ENCODE measurements at places on chromosomes 12 and 14. TPM values are rescaled to one million over a fixed set of nuclear protein-coding genes. Genes with fewer than 3 reads are reported as not detected.

Gene PLCZ1
- polyA plus RNA-seq, result 1.2 TPM

- no peak for DNase-seq
Measured at GRCh38 chr14:68513838-68514607, 278.8 kb downstream of the ZFP36L1 start.

DNA sequence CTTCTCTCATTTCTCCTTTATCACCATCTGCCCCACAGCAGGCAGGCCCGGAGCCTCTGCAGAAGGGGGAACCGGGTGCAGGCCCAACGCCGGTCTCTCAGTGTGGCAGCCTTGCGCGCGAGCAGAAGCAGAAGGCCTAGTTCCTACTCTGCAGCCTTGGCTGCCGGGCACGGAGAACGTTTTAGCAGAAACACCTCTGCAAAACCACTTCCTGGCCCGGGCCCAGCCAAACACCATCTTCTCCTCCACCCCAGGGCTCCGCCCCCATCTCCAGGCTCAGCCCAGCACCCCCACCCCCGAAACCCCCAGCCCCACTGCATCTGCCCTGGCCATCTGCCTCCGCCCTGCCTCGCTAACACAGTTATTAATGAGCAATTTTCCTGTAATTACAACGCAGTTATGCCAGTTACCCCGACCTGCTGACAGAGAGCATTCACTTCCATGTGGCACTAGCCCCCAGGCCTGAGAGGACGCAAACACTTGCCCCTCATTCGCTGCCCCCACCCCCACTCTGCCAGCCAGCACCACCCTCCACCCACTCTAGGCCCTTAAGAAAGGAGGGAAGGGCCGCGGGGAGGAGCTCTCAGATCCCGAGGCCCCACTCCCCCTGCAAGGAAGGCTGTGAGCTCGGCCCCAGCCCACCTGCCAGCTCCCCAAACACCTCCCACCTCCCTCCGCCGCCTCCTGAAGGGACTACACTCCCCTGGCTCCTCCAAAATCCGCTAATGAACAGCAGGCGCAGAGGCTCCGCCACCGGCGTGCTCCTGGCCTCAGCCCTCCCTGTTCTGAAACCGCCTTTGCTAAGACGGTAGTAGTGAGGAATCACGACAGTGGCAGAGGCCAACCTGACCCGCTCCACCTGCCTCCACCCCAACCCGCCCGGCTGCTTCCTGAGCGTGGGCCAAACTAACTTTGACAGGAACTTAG, 44.7 kb upstream of the FBRSL1 start:
- DNase-seq, result no peak

GRCh38 chr14:68634874-68635595, 157.8 kb downstream of the ZFP36L1 start:
- no peak for DNase-seq

Gene FOXN4
- 1.6 TPM for polyA plus RNA-seq

- no peak for DNase-seq
Measured at GRCh38 chr14:67984274-67984673, 164.7 kb downstream of the RAD51B start.

Gene DEPDC4
- 4.0 TPM for polyA plus RNA-seq

GRCh38 chr12:104306943-104307654, 3.6 kb downstream of the EID3 start:
- DNase-seq, result no peak

DNA sequence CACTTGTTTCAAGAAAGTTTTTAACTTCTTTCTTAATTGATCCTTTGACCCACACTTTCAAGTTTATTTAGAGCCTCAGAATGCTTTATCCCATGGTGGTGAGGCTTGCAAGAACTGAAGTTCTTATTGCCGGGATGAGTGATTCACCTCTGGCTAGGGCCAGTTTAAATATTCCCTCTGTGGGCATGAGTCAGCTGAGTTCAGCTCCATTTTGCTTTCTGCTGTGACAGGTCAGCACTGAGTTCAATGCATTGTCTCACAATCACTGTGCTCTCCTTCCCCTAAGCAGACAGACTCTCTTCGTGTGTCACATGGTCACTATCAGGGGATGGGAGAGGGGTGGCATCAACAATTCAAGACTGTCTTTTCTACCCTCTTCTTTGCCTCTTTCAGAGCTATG, 514.6 kb upstream of the FBXO33 start:
- no peak for DNase-seq

DNA sequence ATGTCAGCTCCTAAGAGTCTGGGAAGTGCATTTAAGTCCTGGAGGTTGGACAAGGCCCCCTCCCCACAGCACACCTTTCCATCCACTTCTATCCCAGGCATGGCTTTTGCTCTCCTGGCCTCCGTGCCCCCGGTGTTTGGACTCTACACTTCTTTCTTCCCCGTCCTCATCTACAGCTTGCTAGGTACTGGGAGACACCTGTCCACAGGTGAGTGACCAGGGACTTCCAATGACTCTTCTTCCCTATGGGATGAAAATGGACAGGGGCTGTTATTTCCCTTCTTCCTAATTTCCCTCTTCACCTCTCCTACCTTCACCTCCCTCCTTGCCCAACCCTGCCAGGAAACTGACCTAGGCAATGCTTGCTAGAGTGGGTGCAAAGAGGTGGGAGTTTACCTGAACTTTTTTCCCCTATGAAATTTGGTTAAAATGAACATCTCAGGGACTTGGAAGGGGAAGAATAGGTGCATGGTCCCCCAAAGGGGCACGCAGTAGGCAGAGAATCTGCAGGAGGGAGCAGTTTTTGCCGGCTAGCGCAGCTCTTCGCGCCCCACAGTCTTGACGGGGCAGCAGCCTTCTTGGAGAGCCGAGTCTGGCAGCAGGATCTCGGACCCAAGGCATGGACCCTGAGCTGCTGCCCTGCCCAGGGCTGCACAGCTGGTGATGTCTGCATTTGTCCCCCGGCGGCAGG, 9.2 kb downstream of the ARHGEF25 start:
- no peak for DNase-seq

DNA sequence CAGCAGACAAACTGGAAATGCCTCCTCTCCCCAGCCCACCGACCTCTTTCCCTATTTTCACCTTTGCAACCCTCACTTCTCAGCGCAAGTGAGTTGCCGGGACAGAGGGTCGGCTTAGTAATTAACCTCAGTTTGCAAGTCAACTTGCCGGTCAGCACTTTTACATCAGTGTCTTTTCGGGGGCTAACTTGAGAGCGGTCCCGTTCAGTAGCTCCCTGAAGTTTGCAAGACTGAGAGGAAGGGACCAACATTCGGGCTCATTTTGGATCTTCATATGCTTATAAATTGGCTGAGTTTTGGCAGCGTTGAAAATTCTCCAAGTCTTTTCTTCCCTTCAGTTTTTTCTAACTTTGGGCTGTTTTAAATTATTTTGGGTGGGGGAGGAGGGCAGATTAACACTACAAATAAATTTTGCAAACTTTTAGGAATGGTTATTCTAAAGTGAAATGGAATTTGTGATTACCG, 846 bp downstream of the BRMS1L start:
- no peak for DNase-seq

- no peak for DNase-seq
Measured at GRCh38 chr14:78344290-78344689, 174.1 kb downstream of the NRXN3 start.

DNA sequence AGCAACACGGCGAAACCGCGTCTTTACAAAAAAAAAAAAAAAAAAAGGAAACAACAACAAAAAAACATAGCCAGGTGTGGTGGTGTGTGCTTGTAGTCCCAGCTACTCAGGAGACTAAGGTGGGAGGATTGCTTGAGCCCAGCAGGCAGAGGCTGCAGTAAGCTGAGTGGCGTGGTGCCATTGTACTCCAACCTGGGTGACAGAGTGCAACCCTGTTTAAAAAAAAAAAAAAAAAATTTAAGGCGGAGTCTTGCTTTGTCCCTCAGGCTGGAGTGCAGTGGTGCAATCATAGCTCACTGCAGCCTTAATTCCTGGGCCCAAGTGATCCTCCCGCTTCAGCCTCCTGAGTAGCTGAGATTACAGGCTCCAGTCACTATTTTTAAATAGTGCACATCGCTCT, 18.2 kb upstream of the FIGNL2 start:
- DNase-seq, result no peak

DNA sequence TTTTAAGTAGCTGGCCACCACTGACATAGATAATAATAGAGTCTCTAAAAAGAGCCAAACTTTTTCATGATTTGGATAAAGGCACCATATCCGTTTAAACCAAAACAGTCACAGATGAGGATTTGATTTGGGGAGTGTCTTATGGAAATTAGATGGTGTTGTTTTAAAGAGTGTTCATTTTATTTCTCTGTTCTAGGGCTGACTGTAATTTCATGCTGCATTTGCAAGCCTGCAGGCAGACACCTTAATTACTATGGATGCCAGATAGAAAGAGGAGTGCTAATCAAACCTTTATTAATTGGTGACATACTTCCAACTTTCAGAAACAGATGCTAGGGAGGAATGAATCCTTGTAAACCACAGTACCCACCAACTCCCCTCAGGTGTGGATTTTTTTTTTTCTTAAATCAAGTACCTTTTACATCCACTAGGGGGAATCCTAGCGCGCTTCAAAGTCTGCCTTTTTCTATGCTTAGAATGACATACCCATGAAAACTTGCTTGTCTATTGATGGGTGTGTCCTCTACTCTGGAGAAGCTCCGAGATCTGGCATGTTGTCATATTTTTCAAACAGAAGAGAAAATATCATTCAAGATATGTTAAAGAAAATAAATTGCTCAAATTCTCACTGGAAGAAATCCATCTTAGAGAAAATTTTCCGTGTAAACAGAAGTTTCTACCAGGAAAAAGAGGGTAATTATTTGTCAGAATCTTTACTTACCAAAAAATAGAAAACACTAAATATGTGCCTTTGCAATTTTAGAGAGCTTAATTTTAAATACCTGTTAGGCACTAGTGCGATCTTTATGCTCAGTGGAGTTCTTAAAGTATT, 14.2 kb upstream of the PLXNC1 start:
- no peak for DNase-seq

- no peak for DNase-seq
Measured at GRCh38 chr14:67514650-67515385, 18.3 kb upstream of the PLEKHH1 start.

Gene PLEKHD1
- polyA plus RNA-seq, result 3.7 TPM

DNA sequence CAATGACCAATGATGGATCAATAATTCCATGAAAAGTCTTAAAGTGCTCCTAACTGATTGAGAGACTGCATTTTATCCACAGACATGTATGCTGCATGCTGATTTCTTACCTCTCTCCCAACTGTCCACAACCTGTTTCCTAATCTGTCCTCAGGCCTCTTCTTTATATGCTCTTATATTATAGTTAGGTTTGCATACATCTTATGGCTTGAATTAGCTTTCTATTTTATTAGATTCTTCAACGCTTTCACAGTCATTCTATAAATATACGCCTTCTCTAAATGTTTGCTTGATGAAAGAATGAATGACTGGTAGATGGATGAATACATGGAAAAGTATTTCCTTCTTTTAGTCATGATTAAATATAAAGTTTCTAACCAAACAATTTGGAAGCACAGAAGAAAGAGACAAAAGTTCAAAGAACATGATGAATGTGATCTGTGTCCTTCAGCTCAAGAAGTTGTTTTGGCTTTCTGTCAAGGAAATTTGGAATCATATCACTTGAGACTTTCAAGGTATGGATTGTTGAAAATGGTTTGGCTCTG, 91.8 kb upstream of the NPAS3 start:
- DNase-seq, result no peak

- no peak for DNase-seq
Measured at GRCh38 chr14:103257211-103257962, 76.7 kb upstream of the EIF5 start.

Gene HSP90AA1
- 672 TPM for polyA plus RNA-seq

- no peak for DNase-seq
Measured at GRCh38 chr12:132238488-132238854, 90.9 kb downstream of the GALNT9 start.

Gene TMEM253
- polyA plus RNA-seq, result 1.7 TPM
